ENCODE measurements at places on chromosomes 2 and 18. TPM values are rescaled to one million over a fixed set of nuclear protein-coding genes. Genes with fewer than 3 reads are reported as not detected.

Gene CASP10
- total RNA-seq = 16.8 TPM

Gene ADAM23
- total RNA-seq = 1.3 TPM

Gene CIDEA
- total RNA-seq = not detected

Gene EPB41L3
- 10.4 TPM for total RNA-seq

Gene SLC25A12
- 19.5 TPM for total RNA-seq

Gene AGXT
- total RNA-seq = not detected

Gene GBX2
- not detected for total RNA-seq

Gene VSNL1
- total RNA-seq = not detected

Gene FAM124B
- total RNA-seq = 0.58 TPM

Gene UGP2
- 98.4 TPM for total RNA-seq

Gene CCDC68
- total RNA-seq = not detected

Gene ZNF385B
- not detected for total RNA-seq

Gene ESPNL
- 0.21 TPM for total RNA-seq

DNA sequence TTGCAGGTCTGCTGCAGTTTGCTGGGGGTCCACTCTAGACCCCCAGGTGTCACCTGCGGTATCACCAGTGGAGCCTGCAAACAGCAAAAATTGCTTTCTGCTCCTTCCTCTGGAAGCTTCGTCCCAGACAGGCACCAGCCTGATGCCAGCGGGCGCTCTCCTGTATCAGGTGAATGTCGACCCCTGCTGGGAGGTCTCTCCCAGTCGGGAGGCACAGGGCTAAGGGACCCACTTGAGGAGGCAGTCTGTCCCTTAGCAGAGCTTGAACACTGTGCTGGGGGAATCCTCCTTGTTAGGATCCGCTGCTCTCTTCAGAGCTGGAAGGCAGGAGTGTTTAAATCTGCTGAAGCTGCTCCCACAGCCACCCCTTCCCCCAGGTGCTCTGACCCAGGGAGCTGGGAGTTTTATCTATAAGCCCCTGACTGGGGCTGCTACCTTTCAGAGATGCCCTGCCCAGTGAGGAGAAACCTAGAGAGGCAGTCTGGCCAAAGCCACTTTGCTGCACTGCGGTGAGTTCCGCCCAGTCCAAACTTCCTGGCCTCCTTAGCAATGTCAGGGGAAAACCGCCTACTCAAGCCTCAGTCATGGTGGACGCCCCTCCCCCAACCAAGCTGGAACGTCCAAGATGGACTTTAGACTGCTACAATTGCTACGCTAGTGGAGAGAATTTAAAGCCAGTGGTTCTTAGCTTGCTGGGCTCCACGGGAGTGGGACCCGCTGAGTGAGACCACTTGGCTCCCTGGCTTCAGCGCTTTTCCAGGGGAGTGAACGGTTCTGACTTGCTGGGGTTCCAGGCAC lies 652.5 kb downstream of the KCNJ3 start:
- no peak for DNase-seq

GRCh38 chr2:108384662-108385393 lies 7.1 kb downstream of the SULT1C4 start:
- DNase-seq = no peak

GRCh38 chr2:239544918-239545465 lies 144.2 kb upstream of the HDAC4 start:
- peak; percentile 86 for DNase-seq

DNA sequence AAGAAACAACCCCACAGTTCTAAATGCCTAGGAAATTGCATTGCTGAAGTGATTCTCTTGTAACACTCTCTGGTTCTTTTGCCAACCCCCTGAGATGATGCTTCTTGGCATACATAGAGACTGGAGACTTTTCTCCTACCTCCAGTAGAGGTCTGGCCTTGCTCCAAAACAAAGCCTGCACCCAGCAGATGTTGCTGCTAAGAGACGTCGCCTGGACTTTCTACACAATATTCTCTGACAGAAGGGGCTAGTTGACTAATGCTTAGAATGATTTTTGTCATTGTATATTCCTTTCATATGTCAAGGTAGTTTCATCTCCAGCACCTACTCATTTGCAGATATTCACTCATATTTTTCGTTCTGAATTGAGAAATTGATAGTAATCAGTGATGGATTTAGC lies 24.6 kb downstream of the SOWAHC start:
- no peak for DNase-seq

GRCh38 chr2:8684540-8684877 lies 2.7 kb downstream of the ID2 start:
- DNase-seq = peak; percentile 69

GRCh38 chr2:30981510-30981909 lies 156.7 kb downstream of the GALNT14 start:
- DNase-seq = no peak

GRCh38 chr2:241082341-241083090 lies 19.6 kb downstream of the MTERF4 start:
- no peak for DNase-seq

DNA sequence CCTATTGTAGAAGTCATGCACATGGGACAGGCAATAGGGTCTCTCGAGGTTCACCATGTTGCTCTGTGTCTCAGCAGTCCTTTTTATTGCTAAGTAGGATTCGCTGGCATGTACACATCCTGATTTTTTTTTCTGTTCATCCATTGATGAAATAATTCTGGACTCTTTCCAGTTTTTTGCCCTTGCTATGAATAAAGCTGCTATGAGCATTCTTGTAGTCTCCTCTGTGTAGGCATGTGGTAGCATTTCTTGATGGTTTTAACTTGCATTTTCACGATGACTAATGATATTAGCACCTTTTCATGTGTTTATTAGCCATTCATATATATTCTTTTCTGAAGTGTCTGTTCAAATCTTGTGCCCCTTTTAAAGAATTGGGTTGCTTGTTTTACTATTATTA lies 65.8 kb upstream of the EDAR start:
- no peak for DNase-seq

GRCh38 chr2:6945821-6946220 lies 28.6 kb downstream of the RNF144A start:
- no peak for DNase-seq

GRCh38 chr2:40148334-40148733 lies 303.6 kb downstream of the SLC8A1 start:
- no peak for DNase-seq

DNA sequence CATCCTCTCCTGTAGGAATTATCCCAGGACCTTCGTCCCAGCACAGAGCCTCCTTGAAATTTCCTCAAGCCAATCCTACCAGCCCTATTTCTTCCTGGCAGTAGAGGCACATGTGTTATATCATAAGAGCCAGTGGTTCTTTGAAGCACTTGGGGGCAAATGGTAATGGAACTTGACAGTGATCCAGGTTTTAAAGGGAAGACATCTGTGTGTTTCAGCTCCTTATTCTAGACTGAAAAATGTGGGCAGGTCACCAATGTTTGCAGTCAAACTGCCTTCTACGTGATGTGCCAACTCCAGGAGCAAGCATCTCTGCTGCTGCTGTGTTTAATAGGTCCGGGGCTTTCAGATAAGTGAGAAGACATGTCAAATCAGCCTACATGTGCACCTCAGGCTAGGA lies 157.1 kb downstream of the GALNT14 start:
- no peak for DNase-seq

GRCh38 chr2:25479761-25480160 lies 138.0 kb upstream of the DNMT3A start:
- DNase-seq = no peak

GRCh38 chr18:26908906-26909305 lies 43.4 kb upstream of the AQP4 start:
- DNase-seq = no peak

- no peak for DNase-seq
Measured at GRCh38 chr2:63778391-63778790, 63.3 kb upstream of the UGP2 start.

GRCh38 chr2:114089636-114090319 lies 199.9 kb downstream of the ACTR3 start:
- no peak for DNase-seq

DNA sequence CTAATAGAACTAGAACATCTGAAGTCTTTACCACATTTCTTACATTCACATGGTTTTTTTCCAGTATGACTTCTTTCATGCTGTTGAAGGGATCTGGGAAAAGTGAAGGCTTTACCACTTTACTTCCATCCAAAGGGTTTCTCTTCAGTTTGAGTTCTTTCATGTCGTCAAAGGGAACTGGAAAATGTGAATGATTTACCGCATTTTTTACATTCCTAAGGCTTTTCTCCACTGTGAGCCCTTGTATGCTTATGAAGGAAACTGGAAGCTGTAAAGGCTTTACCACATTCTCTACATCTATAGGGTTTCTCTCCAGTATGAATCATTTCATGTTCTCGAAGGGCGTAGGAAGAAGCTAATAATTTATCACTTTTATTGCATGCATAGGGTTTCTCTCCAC lies 46.7 kb downstream of the NBEAL1 start:
- no peak for DNase-seq

GRCh38 chr2:190031969-190032618 lies 30.4 kb downstream of the MSTN start:
- DNase-seq = no peak

DNA sequence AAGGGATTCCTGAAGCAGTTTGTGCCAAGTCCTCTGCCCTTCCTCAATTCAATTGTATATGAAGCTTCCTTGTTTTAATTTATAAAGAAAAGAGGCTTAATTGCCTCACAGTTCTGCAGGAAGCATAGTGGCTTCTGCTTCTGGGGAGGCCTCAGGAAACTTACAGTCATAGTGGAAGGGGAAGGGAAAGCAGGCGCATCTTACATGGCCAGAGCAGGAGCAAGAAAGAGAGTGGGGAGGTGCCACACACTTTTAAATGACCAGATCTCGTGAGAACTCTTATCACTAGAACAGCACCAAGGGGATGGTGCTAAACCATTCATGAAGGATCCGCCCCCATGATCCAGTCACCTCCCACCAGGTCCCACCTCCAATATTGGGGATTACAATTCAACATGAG lies 114.2 kb downstream of the SGPP2 start:
- no peak for DNase-seq

DNA sequence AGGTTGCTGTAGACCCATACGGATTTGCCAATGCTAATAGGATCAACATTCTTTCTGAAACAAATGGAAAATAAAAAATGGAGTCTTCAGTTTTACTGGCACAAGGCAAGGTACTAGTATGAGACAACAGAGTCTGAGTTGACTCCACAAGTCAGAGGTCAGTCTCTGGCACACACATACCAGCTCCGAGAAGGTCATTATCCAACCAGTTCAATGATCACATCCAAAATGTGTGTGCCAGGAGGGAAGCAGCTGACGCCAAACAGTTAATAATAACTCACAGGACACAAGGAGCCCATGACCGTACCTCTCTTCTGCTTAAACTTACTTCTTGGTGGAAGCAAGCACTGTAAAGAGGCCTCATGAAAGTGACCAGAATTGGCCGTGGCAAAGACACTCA lies 528.6 kb downstream of the ZNF516 start:
- DNase-seq = no peak

DNA sequence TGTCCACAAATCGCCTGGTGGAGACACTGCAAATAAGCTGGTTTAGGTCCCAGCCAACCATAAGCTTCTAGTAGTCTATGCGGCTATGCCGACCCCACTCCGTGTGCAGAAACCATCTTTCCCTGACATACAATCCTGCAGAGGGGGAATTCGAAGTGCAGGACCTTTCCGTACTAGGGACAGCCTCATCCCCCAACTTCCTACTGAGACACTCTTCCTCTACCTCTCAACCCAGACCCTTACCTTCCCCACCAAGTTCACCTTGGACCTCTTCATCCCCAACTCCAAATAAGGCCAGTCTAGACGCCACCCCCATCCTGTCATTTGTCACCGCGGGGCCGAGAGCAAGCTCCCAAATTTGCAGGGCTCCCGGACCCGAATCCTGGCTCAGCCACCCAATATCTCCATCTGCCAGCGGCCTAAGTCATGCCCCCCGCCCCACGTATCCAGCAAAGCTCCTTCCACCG lies 496 bp downstream of the SUCLG1 start:
- DNase-seq = peak; percentile 49

GRCh38 chr2:176763851-176764404 lies 448.7 kb upstream of the HNRNPA3 start:
- no peak for DNase-seq

DNA sequence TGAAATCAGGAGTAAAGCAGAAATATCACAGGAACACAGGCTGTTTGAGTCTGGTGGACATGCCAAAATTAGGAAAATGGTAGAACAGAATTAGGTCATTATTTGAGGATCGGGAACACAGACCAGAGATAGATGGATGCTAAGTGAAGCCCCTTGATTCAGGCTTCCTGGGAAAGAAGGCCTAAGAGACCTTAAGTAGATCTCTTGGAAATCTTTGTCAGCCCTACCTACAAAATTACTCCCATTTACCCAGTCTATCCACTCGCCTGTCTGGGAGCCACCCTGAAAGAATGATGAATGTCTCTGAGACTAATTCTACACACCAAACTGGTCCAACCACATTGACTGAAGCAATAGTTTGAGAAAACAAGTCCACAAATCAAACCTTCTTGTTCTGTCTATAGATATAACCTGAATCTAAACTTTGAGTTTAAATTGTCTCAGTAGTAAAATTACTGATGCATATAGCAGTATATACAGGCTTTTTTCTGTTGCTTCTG lies 36.6 kb upstream of the TANK start:
- no peak for DNase-seq

- DNase-seq = no peak
Measured at GRCh38 chr2:65790676-65790935, 358.2 kb upstream of the SPRED2 start.

- no peak for DNase-seq
Measured at GRCh38 chr2:32688541-32688940, 60.7 kb downstream of the TTC27 start.

DNA sequence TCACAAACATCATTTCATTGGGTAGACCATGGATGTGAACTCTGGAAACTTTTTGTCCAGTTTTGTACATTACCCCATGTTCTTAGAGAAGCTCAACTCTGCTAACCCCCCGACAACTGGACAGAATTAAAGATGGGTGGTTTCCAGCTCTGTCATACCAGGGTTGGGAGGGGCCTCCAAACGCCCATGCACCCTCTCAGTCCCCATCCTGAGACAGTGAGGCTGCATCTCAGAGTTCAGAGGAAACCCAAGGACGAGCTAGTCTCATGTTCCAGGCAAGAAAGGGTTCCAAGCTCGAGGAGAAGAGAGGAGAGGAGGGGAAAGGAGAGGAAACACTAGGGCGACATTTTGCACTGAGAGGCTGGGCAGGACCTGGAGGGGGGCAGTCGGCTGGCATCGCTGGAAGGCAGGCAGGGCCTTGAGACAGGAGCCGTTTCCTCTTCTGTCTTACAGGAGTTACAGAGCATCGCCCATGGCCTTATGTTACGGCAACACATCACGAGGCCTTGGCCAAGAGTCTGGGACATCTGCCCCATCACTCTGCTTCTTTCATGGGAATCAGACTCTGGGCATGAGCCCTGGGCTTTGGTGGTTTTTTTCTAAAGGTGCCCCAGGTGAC lies 16.4 kb downstream of the MAL start:
- DNase-seq = peak; percentile 46

GRCh38 chr2:158921599-158922408 lies 46.6 kb upstream of the TANC1 start:
- no peak for DNase-seq

Measured in activated CD4-positive, alpha-beta T cell treated with anti-CD3 and anti-CD28 coated beads for 36 hours (primary cell).